Ovary (tissue), 10 donors: ENCODE measurements at places on chromosomes 5 and 9. TPM values are rescaled to one million over a fixed set of nuclear protein-coding genes. Genes with fewer than 3 reads are reported as not detected.

GRCh38 chr9:96015876-96016686, 140.6 kb downstream of the ERCC6L2 start:
- no peak for DNase-seq
- H3K36me3 ChIP-seq: no peaks in the 10 kb centered on the region
- no peak overlapping the region for H3K27ac ChIP-seq
- no peak overlapping the region for H3K4me3 ChIP-seq

DNA sequence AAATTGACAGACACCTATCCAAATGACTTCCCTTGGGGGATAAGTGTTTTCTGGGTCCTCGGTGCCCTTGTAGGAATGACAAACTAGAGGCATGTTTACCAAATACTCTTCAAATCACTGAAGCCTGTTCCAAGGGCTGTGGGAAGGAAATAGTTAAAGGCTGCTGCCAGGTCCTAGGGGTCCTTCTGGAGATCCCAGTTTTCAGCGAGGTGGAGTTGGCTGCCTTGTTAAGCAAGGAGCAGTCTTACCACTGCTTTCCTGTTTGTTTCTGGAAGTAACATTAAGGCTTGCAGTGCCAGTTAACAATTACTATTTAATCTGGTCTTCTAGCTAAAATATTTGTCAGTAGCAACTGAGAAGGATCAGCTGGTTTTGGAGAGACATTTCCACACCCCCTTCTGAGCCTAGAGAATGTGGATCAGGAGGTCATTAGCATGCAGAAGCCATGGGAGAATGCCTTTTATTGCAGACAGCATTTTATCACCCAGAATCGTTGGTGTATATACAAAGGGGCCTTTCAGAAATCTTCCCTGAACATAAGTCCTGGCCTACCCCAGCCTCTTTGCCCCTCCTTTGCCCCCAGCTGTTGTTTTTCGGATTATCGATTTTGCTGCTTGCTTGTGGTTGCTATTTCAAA, 238.8 kb downstream of the DMAC1 start:
- H3K27ac ChIP-seq: no peak overlapping the region
- no peaks in the 10 kb centered on the region for H3K27me3 ChIP-seq
- H3K4me1 ChIP-seq: peaks cover 2% of the 10 kb centered on the region

GRCh38 chr5:120510098-120510637, 46.1 kb downstream of the PRR16 start:
- H3K4me3 ChIP-seq: no peak overlapping the region
- H3K4me1 ChIP-seq: no peaks in the 10 kb centered on the region
- DNase-seq: no peak
- no peak overlapping the region for H3K27ac ChIP-seq
- no peaks in the 10 kb centered on the region for H3K27me3 ChIP-seq
- H3K36me3 ChIP-seq: no peaks in the 10 kb centered on the region

- no peaks in the 10 kb centered on the region for H3K4me1 ChIP-seq
Measured at GRCh38 chr5:137398154-137398553, 101.0 kb downstream of the SPOCK1 start.

GFRA3 gene
- total RNA-seq: 0.30 TPM

GRCh38 chr5:110681953-110682352, 44.5 kb downstream of the TMEM232 start:
- H3K27me3 ChIP-seq: no peaks in the 10 kb centered on the region
- no peaks in the 10 kb centered on the region for H3K36me3 ChIP-seq
- no peak overlapping the region for H3K4me3 ChIP-seq
- no peak overlapping the region for H3K27ac ChIP-seq
